T-helper 1 cell (primary cell): ENCODE measurements at places on chromosomes 16 and 17.
A peak's percentile ranks its signal among the peaks of the same experiment; 100 is the strongest.

DNA sequence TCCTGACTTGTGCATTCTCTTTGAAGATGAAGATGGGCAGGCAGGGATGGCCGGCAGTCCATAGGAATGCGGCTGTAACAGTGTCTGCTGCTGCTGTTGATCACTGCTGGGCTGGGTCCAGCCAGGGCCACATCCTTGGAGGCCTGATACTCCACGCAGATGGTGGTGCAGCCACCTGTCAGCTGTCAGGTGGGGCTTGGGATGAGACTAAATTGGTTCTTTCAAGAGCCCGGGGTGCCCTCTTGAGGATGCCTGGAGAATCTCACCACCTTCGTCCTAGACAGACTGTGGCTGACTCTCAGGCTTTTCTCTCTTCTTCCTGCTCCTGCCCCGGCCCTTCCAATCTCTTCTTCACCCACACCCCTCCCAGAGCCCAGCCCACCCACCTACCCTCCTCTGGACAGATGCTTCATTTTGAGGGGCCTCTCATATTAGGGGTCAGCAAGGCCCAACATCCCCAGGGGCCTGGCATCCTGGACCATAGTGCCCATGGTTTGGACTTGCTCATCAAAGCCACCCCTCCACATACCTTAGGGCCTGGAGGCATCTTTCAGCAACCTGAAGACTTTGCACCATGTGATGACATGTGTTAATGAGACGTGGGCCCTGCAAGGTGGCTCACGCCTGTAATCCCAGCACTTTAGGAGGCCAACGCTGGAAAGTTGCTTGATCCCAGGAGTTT, 19.1 kb downstream of the OSBPL7 start:
- DNase-seq = peak; percentile 59

GRCh38 chr17:17400566-17401184, 76.1 kb upstream of the MED9 start:
- no peak for DNase-seq

GRCh38 chr17:77974396-77974795, 15.9 kb downstream of the TNRC6C start:
- DNase-seq = no peak

DNA sequence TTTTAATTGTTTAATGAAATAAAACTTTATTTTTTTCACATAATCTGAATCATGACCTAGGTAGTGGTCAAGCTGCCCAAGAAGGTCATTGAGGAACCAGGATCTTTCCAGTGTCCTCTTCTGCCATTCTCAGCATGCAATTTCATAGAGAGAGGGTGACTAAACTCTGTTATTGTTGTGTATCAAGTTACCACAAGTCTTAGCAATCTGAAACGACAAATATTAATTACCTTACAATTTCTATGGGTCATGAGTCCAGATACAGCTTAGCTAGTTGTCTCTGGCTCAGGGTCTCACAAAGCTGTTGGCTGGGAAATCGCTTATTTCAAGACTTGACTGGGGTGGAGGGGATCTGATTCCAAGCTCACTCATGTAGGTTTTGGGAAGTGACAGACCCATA, 37.6 kb downstream of the FTO start:
- DNase-seq = no peak

DNA sequence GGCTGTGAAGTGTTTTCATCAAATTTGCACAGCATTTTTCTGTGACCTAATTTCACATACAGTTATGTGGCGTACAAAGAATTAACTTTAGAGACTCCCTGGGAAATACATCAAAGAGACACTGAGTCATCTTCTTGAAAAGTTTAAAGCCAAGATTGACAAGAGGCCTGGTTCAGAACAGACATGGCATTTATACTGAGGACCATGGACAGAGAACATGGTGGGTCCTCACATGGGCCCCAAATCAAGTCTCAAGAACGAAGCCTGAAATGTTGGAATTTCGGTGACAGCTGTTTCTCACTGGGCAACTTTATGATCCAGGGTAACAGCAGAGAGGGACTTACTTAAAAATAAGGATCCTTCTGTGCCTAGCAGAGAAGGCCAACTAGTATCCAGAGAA, 311.5 kb upstream of the KCNJ16 start:
- no peak for DNase-seq

GRCh38 chr16:65119901-65120401, 1.9 kb downstream of the CDH11 start:
- DNase-seq = no peak

DNA sequence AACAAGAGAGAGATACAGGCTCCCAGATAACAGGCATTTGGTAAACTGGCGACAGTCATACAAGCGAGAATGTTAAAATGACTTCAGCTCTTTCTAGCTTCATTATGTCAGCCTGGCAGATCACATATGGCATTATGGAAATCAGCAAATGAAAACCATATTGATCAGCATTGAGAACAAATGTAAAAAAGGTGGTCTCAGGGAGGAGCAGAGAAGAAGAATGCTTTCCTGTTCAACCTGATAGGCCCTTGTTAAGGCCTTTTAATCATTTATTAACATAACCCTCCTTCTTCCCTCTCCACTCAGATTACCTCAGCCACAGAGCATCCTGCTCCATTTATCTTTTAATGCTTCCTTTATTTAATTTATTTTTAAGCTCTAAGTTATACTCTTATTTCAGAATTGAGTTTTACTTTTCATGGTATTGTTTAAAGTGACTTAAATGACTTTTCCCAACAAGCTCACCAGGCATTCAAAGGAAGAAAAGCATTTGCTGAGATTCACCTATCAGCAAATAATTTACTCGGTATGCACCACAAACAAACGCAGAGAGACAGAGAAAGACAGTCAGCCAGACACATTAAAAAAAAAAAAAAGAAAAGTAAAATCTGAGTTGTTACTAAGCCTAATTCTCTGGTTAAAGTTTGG, 243.9 kb upstream of the TBX2 start:
- DNase-seq = no peak

GRCh38 chr16:66081775-66082366, 284.6 kb upstream of the CDH5 start:
- DNase-seq = no peak
